ENCODE measurements at places on chromosomes 5 and 9. TPM values are rescaled to one million over a fixed set of nuclear protein-coding genes. Genes with fewer than 3 reads are reported as not detected.

DNA sequence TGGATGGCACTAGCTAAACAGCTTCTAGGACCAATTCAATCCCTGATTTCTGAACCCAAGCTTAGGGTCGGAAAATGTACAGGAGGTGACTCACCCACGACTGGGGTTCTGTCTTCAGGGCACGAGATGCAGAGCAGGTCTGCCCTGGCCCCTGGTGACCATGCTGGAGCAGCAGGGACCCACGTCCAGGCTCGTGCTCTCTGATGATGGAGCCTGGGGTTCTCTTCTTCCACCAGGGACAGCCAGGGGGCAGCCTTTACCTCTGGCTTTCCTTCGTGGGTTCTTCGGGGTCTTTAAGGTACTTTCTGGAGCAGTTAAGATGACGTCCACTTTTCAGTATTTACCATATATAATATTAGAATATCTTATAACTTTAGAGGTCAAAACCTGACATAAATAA is 2.1 kb downstream of the CFAP77 start:
- H3K27ac ChIP-seq, result no peak overlapping the region
- peak overlapping the region; percentile 58 for H3K4me3 ChIP-seq
- H3K27me3 ChIP-seq, result peaks cover 55% of the 10 kb centered on the region

ANKRD18A gene
- total RNA-seq, result 8.4 TPM

DNA sequence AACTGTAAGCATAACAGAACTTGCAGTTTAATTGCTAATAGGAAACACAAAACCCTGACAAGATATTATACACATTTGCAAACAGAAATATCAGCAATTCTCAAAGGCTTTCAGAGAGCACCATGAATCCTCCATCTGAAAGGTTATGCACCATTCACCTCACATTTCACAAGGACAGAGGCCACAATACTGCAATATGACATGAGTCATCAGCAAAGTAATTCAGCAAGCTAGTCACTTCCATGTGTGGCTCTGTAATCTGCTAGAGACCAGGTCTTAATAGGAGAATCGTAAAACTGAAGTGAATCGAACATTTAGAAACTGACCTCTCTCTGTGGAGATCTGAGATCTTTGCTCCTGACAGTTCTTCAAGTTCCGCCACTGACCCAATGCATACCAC is 28.3 kb downstream of the IARS1 start:
- peaks cover 8% of the 10 kb centered on the region for H3K36me3 ChIP-seq
- no peaks in the 10 kb centered on the region for H3K27me3 ChIP-seq
- no peaks in the 10 kb centered on the region for H3K4me1 ChIP-seq
- DNase-seq, result no peak

- H3K27me3 ChIP-seq, result no peaks in the 10 kb centered on the region
- H3K36me3 ChIP-seq, result no peaks in the 10 kb centered on the region
- no peak overlapping the region for H3K27ac ChIP-seq
- no peak overlapping the region for H3K4me3 ChIP-seq
- no peaks in the 10 kb centered on the region for H3K4me1 ChIP-seq
Measured at GRCh38 chr5:142296914-142297417, 27.9 kb downstream of the SPRY4 start.

CDKN2B gene
- total RNA-seq, result not detected

WWC1 gene
- total RNA-seq, result 0.35 TPM

DNA sequence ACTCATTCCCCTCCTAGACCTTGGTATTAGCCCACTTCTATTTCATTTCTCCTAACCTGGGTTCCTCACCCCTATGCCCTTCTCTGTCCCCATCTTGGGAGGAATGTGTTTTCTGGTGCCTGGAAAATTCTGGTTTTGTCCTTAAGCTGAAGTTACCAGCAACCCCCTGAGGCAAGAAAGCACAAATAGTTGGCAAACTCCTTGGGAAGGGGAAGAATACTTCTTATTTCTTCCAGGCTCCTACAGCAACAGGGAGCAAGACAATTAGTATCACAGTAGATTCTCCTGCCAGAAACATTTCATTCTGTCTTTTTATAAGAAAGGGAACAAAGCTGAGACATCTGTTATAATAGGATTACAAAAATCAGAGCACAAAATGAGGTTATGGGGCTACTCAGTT is 142.5 kb downstream of the SNCAIP start:
- no peak overlapping the region for H3K27ac ChIP-seq
- DNase-seq, result no peak
- H3K36me3 ChIP-seq, result no peaks in the 10 kb centered on the region
- no peak overlapping the region for H3K4me3 ChIP-seq
- H3K4me1 ChIP-seq, result no peaks in the 10 kb centered on the region
- H3K27me3 ChIP-seq, result no peaks in the 10 kb centered on the region

GRCh38 chr5:80220245-80220897 is 35.5 kb downstream of the SERINC5 start:
- no peak overlapping the region for H3K4me3 ChIP-seq
- H3K4me1 ChIP-seq, result peaks cover 76% of the 10 kb centered on the region
- no peaks in the 10 kb centered on the region for H3K27me3 ChIP-seq
- H3K36me3 ChIP-seq, result peaks cover 5% of the 10 kb centered on the region

GRCh38 chr5:180205916-180206315 is 3.1 kb downstream of the RASGEF1C start:
- peaks cover 35% of the 10 kb centered on the region for H3K27me3 ChIP-seq
- no peaks in the 10 kb centered on the region for H3K36me3 ChIP-seq
- H3K27ac ChIP-seq, result no peak overlapping the region

GRM6 gene
- not detected for total RNA-seq

VLDLR gene
- 18.0 TPM for total RNA-seq

GRCh38 chr9:105259731-105260612 is 15.5 kb downstream of the SLC44A1 start:
- no peak overlapping the region for H3K27ac ChIP-seq
- no peaks in the 10 kb centered on the region for H3K27me3 ChIP-seq
- no peak overlapping the region for H3K4me3 ChIP-seq
- H3K36me3 ChIP-seq, result no peaks in the 10 kb centered on the region
- no peak for DNase-seq

CAVIN4 gene
- total RNA-seq, result 0.19 TPM

DNA sequence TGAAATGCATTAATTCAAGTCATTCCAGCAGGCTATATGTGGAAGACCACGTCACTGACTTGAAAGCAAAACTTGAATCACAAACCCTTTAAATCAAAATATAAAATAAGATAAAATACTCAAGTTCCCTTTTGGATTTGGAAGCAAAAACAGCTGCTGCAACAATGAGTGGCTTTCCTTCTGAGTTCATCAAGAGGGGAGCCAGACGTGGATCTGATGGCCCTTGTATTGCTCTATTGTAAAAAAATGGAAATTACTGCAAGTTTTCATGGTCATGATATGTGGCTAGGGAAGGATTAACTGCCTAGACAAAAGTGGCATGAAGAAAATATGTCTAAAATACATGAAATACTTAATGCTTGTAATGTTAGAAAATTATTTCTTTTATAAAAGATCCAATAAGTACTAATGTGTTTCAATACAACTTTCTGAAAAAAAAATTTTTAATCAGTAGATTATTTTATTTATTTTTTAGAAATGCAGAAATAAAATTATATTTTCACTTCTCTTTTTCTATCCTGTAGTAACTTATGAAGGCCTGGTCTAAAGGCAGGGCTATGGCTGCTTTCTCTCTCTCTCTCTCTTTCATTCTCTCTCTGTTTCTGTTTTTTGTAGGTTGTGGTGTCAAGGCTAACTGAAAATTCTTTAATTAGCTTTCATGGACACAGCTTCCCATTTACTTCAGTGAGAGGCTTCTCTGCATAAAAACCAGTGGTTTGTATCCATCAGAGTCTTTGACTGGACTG is 24.0 kb downstream of the LIX1 start:
- H3K36me3 ChIP-seq, result no peaks in the 10 kb centered on the region
- DNase-seq, result no peak
- H3K27me3 ChIP-seq, result no peaks in the 10 kb centered on the region

DNA sequence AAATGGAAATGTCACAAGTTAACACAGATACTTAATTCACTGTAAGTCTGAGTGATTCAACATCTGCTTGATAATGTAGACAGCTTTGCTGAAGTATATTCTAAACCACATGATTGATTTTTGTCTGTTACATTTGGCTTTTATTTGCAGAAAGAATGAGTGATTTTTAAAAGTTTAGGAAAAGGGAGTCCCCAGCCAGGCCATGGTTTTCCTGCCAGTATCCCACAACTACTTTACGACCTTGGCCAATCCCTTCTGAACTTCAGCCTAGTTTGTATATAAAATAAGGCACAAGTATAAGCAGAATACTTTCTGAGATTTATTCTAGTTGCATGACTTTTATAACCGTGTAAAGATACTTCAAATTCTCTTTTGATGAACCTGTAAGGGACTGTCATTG is 27.1 kb downstream of the WDR36 start:
- no peak overlapping the region for H3K27ac ChIP-seq
- DNase-seq, result no peak
- H3K4me3 ChIP-seq, result no peak overlapping the region

- H3K27ac ChIP-seq, result no peak overlapping the region
- H3K36me3 ChIP-seq, result no peaks in the 10 kb centered on the region
- no peak overlapping the region for H3K4me3 ChIP-seq
- H3K4me1 ChIP-seq, result peaks cover 59% of the 10 kb centered on the region
- H3K27me3 ChIP-seq, result peaks cover 14% of the 10 kb centered on the region
- no peak for DNase-seq
Measured at GRCh38 chr9:99808454-99808853, 13.2 kb upstream of the NR4A3 start.

DNA sequence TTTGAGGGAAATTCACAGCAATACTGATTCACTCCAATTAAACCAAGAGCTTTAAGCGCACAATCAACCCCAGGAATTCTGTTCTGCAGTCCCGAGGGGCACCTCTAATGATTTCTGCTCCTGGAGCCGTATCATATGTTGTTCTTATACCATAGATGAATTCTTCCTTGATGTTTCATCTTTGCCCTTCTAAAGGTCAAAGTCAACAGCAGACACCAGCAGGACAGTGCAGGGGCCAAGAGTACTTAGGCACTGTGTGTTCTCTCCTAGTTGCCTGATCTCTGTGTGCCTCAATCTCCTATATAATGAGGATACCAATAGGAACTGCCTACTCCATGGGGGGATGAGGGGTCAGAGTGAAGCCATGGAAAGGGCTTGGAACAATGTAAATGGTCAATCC is 16.5 kb downstream of the EPB41L4B start:
- H3K27ac ChIP-seq, result no peak overlapping the region
- no peak overlapping the region for H3K4me3 ChIP-seq
- H3K4me1 ChIP-seq, result no peaks in the 10 kb centered on the region
- no peak for DNase-seq
- no peaks in the 10 kb centered on the region for H3K36me3 ChIP-seq

PRDM9 gene
- not detected for total RNA-seq

DNA sequence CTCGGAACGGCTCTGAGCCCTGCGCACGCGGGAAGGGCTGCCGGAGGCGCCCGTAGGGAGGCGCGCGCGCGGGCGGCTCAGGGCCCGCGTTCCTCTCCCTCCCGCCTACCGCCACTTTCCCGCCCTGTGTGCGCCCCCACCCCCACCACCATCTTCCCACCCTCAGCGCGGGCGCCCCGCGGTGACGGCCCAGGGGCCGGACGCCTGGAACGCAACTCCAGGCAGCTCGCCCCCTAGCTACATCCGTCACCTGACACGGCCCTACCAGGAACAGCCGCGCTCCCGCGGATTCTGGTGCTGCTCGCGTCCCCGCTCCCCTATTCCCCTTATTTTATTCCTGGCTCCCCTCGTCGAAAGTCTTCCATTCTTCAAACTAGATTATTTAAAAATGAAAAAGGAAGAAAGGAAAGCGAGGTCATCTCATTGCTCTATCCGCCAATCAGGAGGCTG is at the start of gene CDKN2B-AS1:
Gene CDKN2B-AS1 (plus strand): TSS at position 236 of the 450 bp plus-strand sequence.
- H3K27me3 ChIP-seq, result peaks cover 66% of the 10 kb centered on the region
- H3K4me3 ChIP-seq, result peak within 1 kb of the TSS; percentile 84
- H3K36me3 ChIP-seq, result peaks cover 2% of the 10 kb centered on the region

DNA sequence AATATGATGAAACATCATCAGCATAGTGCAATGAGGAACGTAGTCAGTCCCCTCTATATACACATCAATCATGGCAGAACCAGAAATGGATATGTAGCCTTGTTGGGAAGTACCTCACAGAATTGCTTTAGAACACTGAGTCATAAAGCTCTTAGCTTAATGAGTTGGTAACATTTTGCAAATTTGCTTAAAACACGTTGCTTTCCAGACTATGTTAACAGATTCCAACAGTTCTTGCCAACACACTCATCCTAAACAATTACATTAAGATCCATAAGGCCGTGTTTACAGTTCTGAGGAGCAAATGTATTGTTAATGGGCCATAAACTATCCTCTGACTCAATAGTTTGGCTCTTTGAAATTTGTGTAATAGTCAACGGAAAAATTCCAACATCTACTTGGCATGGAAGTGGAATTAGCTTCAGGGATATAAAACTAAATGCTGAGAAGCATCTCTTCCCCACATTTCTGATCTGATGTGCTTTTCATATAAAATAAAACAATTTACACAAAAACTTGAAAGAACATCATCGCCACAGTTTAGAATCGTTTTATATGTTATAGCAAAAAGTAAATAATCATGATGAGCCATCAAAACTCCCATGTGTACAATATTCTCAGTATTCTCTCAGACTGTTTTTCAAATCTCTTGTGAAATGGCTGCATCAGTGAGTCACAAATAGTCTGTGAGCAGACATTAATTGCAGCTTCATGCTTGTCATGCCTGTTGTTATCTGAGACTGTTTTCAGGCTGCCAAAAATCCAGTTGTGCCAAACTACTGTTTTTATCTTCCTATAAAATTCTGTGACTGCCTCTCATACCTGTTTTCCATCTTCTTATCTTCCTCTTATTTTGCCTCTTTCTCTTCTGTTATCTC is 291.9 kb downstream of the COX7C start:
- no peaks in the 10 kb centered on the region for H3K36me3 ChIP-seq
- DNase-seq, result no peak
- H3K27me3 ChIP-seq, result peaks cover 53% of the 10 kb centered on the region
- no peak overlapping the region for H3K27ac ChIP-seq
- H3K4me3 ChIP-seq, result no peak overlapping the region
